ENCODE measurements at places on chromosomes 3 and 15.

DNA sequence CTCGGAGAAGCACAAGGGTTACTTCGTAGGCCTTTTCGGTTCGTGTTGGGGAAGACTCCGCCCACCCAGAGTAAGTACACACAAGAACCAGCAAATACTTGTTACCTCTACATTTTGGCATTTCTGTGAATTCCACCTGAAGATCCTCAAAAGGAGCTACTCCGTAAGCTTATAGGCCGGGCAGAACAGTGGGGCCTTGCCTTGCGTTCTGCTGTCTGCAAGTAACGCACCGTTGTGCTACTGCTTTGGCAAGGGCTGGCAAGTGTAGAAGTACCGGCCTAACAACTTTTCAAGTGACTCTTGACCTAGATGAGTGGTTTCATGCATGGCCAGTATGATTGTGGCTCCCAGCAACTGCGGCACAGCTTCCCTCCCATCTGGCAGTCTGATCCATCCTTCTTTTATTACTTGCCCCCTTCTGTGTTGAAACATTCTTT is 6.4 kb upstream of the DNAAF4 start:
- DNase-seq: no peak

DNA sequence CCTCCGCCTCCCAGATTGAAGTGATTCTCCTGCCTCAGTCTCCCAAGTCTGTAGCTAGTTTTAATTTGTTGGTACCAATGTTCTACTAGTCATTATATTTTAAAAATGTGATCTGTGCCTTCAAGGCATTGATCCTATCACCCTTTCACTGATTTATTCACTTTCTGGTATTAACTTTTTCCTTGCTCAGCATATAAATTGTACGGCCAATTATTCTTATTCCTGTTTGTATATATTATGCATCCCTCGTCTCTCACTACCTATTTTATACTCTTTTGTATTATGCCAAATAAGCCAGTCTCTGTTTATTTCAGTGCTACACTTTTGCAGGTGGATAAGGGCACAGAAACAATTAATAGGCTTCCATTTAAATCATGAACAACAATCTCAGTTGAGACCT is 620.2 kb upstream of the BCHE start:
- no peak for DNase-seq

- DNase-seq: no peak
These were observed 96.3 kb downstream of the ZNF385D start for GRCh38 chr3:21654662-21655061.

- no peak for DNase-seq
These were observed 55.2 kb downstream of the KCNAB1 start for GRCh38 chr3:156175570-156175969.

DNA sequence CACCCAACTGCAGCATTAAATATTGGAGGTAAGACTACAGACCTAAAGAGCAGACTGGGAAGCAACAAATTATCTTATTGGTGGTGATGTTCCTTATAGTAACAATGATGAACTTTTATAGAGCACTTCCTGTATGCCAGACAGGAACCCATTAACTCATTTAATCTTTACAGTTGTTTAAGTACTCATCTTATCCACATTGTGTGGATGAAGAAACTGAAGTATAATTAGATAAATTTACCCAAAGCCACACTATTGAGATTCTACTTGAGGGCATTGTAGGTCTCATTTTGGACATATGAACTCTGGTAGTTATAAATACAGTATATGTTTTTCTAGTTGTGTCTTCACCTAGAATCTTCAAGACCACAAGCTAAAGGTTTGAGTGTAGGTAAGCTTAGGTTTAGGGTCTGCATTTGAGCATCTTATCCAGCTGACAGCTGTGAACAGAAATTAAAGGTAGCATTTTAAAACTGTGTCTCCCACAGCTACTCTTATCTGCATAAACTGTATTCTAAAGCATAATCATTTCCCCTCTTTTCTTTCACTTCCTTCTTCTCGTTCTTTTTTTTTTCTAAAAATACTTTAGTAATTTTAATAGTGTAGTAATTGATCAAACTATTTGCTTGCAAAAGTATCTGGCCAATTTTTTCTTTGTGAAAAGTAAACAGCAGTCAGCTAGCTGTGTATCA is 138.2 kb downstream of the UBE2E2 start:
- no peak for DNase-seq

DNA sequence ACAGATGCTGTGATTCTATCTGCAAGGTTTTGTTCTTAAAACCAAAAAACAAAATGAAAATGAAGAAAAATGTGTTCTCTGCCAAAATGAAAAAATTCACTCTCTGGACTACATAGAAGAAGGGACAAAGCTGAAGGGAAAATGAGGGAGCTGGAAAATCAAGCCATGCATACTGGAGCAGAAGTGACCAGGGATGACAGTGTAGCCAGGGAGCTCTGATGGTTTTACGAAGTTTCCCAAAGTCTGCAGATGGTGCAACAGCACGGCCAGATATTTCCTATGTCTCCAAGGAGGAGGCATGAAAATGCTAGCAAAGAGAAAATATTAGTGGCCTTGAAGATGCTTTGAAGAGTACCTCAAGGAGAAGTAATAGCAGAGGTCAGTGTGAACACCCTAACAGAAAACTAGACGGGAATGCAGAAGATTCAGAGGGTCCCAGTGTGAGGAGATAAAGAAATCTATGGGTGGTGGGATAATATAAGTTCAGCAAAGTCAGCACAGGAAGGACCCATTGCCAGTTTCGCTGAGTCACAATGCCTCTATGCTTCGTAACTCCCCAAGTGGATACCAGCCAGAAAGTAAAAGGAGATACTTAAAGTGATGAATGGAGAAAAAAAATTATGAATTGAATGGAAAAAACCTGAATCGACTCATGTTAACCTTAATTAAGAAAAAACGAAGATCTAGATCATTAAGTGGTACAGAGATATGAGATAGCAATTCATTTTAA is 39.0 kb upstream of the POMGNT2 start:
- DNase-seq: no peak

DNA sequence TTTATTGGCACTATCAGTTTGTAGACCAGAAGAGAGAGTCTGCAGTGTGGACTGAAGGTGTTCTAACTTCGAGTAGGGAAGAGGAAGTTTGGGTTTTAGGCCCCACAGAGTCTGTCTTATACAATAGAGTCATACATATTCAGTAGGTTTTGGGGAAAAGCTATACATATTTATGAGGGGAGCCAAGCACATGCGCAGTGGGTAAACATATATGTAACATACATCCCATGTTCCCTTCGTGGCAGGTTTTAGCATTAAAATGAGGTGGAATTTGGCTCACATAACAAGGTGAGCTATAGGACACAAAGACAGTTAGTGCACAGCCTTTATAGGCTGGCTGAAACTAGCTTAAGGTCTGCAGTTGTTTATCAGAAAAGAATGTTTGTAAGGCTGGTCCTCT is 4.9 kb downstream of the GALK2 start:
- no peak for DNase-seq

DNA sequence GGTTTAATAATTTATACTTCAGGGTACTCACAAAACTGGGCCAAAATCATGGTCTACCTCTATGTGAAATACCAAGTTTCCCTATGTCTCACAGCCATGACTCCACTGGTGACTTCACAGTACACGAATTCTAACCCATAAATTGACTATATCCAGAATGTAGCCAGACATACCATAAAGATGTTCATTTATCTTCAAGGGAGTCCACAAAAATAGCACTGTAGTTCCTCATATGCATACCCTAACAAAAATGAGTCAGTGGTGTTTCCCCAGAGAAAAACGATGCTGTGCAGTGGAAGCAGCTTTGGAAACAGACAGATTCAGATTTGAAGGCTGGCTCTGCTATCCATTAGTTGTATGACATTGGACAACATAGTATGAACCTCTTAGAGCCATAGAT is 438.8 kb downstream of the FHIT start:
- no peak for DNase-seq

- DNase-seq: no peak
These were observed 157.9 kb downstream of the TLE3 start for GRCh38 chr15:69939513-69940440.

GRCh38 chr3:38247366-38248035 is 18.1 kb upstream of the SLC22A13 start:
- DNase-seq: no peak

DNA sequence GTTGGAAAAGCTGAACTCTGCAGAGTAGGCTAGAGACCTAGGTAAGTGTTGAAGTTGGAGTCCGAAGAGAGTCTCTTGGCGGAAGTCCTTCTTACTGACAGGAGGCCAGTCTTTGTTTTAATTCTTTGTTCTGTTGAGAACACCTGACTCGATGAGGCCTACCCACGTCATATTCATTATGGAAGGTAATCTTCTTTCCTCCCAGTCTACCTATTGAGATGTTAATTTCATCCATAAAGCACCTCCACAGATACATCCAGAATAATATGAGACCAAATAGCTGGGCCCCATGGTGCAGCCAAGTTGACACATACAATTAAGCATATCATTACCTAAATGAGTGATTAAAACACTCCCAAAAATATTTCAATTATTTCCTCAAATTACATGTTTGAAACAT is 515.5 kb downstream of the CADM2 start:
- DNase-seq: no peak

- DNase-seq: no peak
These were observed 127.4 kb downstream of the NSMCE3 start for GRCh38 chr15:29142129-29142747.

DNA sequence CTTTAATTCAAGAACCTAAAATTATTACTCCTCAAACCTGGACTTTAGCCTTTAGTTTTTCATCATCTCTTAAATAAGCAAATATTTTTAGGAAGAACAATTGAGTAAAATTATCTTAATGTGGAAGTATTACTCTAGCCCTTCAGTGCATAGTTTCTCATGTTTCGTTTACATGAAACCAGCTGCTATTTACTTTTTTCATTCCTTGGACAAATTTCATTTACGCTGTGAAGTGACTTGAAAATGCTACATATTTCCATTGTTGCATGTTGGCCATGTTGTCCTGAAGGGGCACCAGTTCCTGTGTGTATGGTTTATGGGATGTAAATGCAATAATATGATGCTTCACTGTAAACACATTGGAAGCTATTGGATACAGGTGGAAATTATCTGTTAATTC is 49.9 kb downstream of the SLC25A26 start:
- no peak for DNase-seq
